Airway epithelial cell (primary cell): ENCODE measurements at places on chromosomes 11 and 22. TPM values are rescaled to one million over a fixed set of nuclear protein-coding genes. Genes with fewer than 3 reads are reported as not detected.

Gene JAM3
- 2.7 and 7.4 TPM in 2 replicates for total RNA-seq

Gene ARL14EP
- 7.9 and 13.4 TPM in 2 replicates for total RNA-seq

Gene SMIM35
- not detected in 2 replicates for total RNA-seq

Gene GP1BB
- 15.0 and 20.3 TPM in 2 replicates for total RNA-seq

Gene FAM227A
- total RNA-seq = 0.98 and 2.6 TPM in 2 replicates
